ENCODE measurements at places on chromosomes 1 and 21. TPM values are rescaled to one million over a fixed set of nuclear protein-coding genes. Genes with fewer than 3 reads are reported as not detected.

The NEGR1 gene
- 9.0 TPM for total RNA-seq

The DMRTA2 gene
- not detected for total RNA-seq

The THEMIS2 gene
- total RNA-seq: 3.9 TPM

DNA sequence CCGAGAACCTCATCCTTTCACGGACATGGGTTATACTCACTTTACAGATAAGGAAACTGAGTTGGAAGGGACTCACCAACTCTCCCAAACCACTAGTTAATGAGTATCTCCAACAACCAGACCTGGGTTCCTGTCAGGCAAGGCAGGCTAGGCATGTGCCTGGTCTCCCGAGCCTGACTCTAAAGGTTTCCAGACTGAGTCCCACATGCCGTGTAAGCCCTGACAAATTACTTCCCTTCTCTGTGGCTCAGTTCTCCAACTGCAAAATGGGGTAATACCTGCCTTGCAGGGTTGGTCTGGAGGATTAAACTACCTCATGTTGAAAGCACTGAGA, 34.3 kb downstream of the SSBP3 start:
- H3K4me1 ChIP-seq: peaks cover 12% of the 10 kb centered on the region
- H3K4me3 ChIP-seq: no peak overlapping the region
- no peaks in the 10 kb centered on the region for H3K36me3 ChIP-seq
- no peaks in the 10 kb centered on the region for H3K27me3 ChIP-seq
- no peak for DNase-seq
- no peak overlapping the region for H3K27ac ChIP-seq

- peaks cover 10% of the 10 kb centered on the region for H3K36me3 ChIP-seq
- no peak overlapping the region for H3K4me3 ChIP-seq
- peaks cover 22% of the 10 kb centered on the region for H3K4me1 ChIP-seq
- no peaks in the 10 kb centered on the region for H3K27me3 ChIP-seq
- DNase-seq: no peak
Observed at GRCh38 chr1:156598125-156598524, 3.2 kb downstream of the GPATCH4 start.

Measured in chondrocyte (in vitro differentiated cells).